ENCODE measurements at places on chromosomes 1 and 21. TPM values are rescaled to one million over a fixed set of nuclear protein-coding genes. Genes with fewer than 3 reads are reported as not detected.

DNA sequence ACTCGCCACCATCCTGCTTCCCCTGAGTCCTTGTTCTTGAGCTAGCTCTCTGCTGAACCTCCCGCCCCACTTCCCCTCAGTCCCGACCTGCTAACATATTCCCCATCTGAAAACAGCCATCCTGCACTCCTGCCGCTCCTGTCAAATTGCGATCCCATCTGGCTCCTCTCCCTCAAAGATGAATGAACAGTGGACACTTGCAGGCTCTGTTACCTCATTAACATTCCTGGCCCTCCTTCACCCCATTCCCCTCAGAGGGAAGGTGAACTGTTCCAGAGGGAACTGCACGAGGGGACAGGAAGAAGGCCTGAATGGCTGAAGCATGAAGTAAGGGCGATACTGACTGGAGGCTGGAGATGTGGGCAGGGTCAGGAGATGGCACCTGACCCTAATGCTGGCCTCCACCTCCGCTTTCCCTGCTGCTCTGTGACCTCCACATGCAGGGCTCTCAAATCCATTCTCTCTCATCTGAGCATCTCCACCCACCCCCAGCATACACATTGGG, 7.4 kb upstream of the CELSR2 start:
- DNase-seq, result no peak

DNA sequence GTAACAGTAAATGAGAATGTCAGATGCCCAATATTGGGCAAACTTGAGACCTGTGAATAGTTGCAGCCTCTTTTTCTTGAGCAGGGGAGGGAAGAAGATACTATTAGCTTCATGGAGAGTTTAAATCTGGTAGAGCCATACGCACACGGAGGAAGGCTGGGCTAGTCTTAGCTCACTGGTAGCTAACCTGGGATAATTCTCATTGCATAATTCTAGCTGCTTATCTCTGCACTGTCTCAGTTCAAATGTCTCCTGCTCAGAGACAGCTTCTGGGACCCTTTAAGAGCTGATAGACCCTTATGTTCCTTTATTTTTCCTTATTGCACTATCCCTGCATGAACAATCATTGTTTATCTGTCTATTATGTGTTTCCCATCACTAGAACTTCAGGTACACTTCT, 8.4 kb downstream of the C1orf87 start:
- DNase-seq, result no peak

DNA sequence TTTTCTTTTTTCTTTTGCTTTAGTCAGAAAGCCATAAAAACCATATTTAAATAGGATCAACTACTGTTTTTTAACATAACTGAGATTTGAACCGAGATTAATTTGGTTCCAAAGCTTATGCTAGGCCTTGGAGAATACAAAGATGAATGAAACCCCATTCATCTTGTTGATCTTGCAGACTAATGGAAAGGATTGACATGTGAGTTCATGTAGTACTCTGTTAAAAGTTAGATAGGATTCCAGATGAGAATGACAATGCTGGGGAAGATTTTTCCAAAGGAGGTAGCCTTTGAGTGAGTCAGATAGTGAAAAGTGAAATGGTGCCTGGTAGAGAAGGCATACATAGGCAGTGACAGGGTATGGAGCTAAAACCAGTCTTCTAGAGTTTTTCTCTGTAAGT, 22.7 kb downstream of the RBM15 start:
- DNase-seq, result no peak

DNA sequence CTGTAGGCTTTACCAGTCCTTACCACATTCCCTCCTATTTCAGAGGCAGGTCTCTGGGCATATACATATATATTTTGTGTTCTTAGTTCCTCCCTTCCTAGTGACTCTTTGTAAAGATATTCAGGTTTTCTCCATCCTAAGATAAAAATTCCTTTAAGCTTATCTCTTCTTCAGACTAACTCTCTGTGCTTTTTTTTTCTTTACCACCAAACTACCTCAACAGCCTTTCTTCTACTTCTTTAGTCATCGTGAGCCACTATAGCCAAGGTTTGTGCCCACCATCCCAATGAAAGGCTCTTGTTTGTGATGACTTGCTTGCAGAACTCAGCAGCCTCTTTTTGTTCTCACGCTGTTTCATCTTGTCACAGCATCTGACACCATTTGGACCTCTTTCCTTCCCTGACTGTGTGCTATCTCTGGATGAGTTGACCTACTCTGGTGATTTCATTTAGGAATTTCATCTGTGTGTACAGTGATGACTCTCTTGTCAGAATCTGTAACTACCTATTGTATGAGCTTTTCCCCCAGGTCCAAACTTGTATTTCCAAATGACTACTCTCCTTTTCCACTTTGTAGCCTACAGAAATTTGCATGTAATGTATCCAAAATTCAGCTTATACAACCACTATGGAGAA, 59.0 kb upstream of the MACF1 start:
- DNase-seq, result no peak

DNA sequence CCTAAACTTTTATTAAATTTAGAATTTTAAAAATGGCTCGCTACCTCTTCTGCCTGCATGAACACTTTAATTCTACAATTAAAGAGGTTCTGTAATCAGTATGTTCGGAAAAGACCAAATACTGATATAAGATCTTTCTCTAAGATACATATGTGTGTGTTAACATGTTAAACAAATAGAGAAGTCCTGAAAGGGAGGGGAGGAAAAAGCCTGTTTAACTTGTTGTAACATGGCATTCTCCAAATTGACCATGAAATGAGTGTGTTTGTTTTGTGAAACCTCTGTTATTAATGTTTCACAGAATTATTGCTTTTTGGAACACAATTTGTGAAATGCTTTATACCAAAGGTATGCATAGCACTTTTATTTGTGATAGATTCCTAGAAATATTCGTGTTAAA, 77.0 kb downstream of the MARK1 start:
- no peak for DNase-seq

GRCh38 chr1:53419034-53419433, 40.2 kb upstream of the DMRTB1 start:
- no peak for DNase-seq

GRCh38 chr1:96596226-96596922, 125.2 kb upstream of the PTBP2 start:
- no peak for DNase-seq

DNA sequence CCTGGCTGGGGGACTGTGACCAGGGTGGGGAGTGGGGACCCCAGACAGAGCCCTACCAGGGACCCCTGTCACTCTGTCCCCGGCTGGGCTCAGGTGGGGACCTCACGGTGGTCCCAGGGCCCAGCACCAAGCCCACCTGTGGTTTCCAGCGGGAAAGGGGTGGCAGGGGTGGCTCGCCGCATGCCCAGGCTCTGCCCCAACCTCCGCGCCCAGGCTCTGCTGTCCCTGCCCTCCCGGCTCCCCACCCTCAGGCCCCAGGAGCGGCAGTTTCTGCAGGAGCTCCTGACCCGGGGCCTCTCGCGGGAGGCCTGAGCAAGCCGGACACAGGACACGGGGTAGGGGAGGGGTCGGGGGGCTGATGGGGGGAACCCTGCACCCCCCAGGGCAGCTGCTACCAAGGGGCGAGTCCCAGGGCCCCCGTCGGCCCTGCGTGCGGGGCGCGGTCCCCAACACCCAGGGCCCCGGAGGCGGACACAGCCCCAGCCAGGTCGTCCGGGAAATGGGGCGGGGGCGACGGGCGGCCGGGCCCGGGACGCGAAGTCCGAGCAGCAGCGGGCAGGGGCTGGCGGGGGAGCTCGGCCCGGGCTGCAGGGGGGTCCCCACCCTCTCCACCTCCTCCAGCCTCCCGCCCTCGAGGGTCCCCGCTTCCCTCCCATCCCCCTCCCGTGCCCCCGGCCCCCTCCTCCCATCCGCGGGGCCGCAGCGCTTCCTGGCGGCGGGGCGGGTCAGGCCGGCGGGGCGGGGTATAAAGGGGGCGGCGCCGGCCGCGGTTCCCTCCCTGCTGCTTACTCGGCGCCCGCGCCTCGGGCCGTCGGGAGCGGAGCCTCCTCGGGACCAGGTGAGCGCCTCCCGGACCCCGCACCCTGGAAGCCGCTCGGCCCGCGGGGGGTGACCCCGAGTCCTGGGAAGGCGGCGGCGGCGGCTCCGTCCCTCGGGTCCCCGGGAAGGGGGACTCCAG, at the start of gene COL6A2:
COL6A2 (plus strand) TSS at position 777 of the 958 bp plus-strand sequence.
- no peak for DNase-seq

GRCh38 chr1:184734980-184735379, 19.7 kb downstream of the EDEM3 start:
- DNase-seq, result no peak

DNA sequence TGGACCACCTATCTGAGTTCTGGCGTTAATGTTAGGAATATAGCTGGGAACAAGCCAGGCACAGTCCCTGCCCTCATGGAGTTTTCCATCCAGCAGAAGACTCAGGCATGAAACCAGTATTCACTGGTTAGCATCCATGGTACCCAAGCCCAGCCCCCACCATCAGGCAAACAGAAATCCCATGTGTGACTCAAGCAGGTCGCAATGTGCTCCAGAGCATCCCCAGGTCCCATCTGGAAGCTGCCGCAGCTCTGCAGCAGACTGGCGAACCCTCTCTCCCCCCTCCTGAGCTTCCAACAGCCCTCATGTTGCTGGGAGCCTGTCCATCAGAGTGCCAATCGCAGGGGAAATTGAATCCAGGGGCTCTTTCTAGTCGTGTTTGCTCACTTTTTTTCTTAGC, 174.2 kb downstream of the RRAGC start:
- DNase-seq, result no peak

DNA sequence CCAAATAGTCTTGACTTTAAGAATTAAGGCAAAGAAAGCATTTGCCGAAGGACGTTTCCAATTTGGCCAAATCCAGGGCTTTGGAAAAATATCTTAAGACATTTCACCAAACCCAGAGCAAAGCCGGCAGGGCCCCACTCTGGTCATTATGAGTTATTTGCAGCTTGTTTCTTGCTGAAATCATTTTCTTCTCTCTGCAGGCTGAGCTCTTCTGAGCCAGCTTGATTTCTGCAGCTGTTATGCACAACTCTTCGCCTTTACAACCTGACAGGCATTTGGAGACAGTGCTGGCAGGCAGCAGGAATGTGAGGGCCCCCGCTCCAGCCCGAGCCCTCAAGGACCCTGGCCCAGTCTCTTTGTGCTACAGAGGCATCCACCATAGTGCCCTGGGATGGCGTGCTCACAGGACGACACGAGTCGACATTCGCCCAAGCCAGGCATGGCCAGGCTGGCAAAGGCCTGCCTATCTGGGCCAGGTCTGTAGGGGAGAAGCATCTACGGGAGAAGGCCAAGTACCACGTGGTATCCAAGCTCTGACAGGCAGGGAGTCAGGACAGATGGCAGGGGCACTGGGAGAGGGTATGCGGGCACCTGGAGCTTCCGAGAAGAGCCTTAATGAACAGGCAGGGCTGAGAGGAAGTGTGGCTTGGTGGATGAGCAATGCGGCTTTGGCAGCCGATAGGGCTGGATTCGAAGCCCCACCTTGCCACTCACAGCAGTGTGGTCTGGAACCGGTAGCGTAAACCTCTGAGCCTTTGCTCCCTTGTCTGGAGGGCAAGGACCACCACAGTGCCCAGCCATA, 32.3 kb downstream of the SYF2 start:
- no peak for DNase-seq

- DNase-seq, result no peak
These were observed 8.0 kb downstream of the GNAT2 start for GRCh38 chr1:109611308-109611990.

- DNase-seq, result peak; percentile 87
These were observed at the start of gene DUSP12 for GRCh38 chr1:161749509-161750407. Gene DUSP12 (plus strand): TSS chr1:161749786. CDS start chr1:161749802, 16 bp downstream.

DNA sequence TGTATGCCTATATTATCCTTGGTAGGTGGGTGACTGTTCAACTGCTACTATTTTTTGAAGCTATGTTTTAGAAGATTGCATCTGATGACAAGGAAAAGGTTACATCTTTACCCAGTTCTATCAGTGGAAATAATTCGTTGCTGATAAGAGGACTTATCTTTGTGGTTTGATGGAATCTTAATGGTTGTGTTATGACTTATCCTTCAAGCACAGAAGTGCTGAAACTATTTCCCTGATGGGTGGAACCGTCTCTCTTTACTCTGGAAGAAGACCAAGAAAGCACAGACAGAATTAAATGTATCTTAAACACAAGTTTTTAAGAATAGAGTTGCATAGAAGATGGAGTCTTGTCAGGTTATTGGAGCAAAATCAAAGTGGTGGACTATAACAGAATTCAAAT, 437.7 kb upstream of the KAZN start:
- DNase-seq, result no peak

- DNase-seq, result no peak
These were observed 5.8 kb upstream of the ALDH4A1 start for GRCh38 chr1:18907917-18908845.

DNA sequence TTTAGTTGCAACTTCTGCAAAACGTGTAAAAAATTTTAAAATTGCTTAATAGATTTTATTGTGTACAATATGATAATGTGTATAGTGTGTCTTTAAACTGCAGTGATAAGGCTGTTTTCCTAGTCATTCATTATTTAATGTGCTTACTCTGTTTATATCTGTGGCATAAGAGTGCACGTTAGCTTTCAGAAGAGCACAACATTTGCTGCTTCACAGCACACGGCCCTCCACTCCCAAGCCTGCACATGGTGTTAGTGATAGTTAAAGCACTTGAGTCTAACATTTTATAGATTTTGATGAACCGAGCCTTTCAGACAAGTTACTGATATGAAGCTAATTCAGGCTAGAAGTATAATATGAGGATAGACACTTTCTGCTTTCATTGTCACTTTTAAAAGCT, 120.6 kb downstream of the ADGRL2 start:
- DNase-seq, result no peak

GRCh38 chr1:177690996-177691395, 278.9 kb downstream of the SEC16B start:
- DNase-seq, result no peak

DNA sequence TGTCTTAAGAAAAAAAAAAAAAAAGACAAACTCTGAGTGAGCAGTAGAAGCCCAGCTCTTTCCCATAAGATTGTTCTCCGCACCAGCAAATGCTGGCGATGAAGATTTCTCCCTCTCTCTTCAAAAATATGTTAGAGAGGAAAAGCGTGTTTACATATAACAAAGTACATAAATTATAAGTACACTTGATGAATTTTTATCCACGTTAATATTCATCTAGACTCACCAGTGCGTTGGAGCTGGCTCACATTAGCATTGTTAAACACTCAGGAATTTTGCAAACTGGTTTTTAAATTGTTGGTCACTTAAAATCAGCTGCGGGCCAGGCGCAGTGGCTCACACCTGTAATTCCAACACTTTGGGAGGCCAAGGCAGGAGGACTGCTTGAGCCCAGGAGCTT, 56.0 kb downstream of the RUNX3 start:
- DNase-seq, result no peak

The SLC35F3 gene
- polyA plus RNA-seq, result 0.58 TPM

The OR2L5 gene
- polyA plus RNA-seq, result not detected

The ADORA3 gene
- 0.62 TPM for polyA plus RNA-seq

The UTP25 gene
- polyA plus RNA-seq, result 11.1 TPM

The NFASC gene
- polyA plus RNA-seq, result 14.0 TPM

The FCN3 gene
- 2.2 TPM for polyA plus RNA-seq

The BEND5 gene
- polyA plus RNA-seq, result 27.7 TPM

The PTPN7 gene
- 1.3 TPM for polyA plus RNA-seq

The SLC39A1 gene
- 78.0 TPM for polyA plus RNA-seq

The ZC3H12A gene
- polyA plus RNA-seq, result 4.2 TPM

The ATP6V1G3 gene
- 9.4 TPM for polyA plus RNA-seq

The FLAD1 gene
- 38.7 TPM for polyA plus RNA-seq

The F13B gene
- 1.2 TPM for polyA plus RNA-seq

The APCS gene
- not detected for polyA plus RNA-seq
